ENCODE measurements at places on chromosomes 5 and 9.

DNA sequence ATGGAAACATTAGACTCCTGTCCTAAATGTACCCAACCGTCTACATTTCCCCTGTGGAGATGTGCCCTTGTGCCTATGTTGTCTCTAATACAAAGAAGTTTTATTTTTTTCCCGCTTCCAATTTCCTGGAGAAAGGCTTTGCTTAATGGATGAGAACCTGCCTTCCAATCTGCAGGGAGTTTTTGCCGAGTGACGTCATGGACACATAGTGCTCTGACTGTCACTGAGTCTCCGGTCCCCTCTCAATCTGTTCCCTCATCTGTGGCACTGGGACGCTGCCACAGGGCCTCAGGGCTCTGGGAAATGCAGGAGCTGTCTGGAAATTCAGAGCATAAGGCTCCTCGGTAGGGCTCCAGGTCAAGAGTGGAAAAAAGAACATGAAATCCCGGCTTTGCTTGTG, 144.8 kb downstream of the PDZD2 start:
- no peak for DNase-seq

DNA sequence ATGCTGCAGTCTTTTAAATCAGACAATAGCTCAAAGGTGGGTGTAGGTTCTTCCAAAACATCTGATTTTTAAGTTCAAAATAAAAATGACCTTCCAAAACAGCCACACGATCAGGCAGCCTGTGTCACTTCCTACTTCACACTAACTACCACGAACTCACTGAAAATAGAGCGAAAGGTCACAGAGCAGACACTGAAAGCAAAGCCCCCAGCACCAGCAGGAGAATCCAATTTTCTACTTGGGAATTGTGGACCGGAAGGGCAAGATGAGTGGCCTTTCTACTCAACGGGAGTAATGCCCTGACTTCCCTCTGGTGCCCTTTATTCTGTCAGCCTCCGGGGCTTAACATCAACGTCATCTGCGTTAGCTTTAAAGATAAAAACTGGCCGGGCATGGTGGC, 107.8 kb upstream of the FAM120A start:
- no peak for DNase-seq

- DNase-seq: no peak
These were observed 454.1 kb downstream of the ARHGEF28 start for GRCh38 chr5:74079971-74080556.

GRCh38 chr9:20479419-20480155, 142.7 kb downstream of the MLLT3 start:
- no peak for DNase-seq

DNA sequence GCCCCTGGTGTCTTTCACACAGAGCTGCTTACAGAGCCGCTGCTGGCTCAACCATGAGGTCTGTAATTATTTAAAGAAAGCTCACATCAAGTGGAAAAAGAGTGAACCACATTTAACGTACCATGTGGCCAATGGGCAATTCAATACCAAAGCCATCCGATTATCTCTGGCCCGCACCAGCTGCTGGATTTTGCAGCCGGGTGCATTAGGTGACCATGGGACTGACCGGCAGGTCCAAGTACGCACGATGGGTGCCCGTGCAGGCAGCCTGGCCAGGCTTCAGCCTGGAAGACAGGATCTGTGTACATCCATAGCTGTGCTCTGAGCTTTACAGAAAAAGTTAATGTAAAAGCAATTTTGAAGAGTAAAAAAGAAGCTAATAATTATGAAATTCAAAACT, 20.5 kb downstream of the PPARGC1B start:
- DNase-seq: no peak

DNA sequence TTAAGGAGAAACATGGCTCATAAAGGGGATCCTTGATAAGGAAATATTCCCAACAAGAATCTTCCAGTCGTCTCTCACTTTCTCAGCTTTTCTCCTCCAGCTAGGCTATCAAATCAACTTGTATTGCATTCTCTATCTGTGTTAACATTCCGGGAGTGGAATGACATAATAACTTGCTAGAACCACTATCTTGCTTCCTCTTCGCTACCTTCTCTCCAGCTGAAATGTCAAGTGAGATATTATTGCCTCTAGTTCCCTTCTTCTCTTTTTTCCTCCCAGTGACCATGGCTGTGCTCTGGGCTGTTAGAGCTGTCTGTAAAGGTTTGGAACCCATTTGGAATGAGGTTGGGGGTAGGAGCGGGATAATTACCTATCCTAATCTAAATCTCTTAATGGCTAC, 1329.5 kb upstream of the WWC1 start:
- DNase-seq: no peak

- DNase-seq: peak; percentile 32
These were observed 9.6 kb upstream of the UBTD2 start for GRCh38 chr5:172293054-172293744.

- DNase-seq: no peak
These were observed 53.9 kb downstream of the ZNF474 start for GRCh38 chr5:122183098-122183787.

Measured in stimulated activated naive CD4-positive, alpha-beta T cell treated with Interleukin-2 at 50 U/mL for 16 hours (primary cell).